NCI-H510A treated with DMSO at 0.1 percent for 48 hours (cell line): ENCODE measurements at places on chromosomes 12 and 14.

DNA sequence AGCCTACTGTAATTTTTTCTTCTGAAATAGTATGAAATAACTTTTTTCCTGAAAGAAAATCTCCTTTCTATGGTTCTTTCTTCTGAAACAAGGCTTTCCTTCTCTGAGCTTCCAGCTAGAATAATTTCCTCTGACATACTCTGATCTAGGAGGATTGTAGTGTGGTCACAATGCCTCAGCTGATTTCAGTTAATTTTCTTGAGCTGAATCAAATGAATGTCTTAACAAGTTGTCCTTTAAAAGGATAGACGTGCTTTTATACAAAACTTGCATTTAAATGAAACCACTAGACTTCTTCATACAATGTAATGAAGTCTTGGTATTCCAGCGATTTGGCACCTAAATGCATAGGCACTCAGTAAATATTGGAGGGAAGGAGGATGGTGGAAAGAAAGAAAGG, 94.4 kb downstream of the BICD1 start:
- no peak for DNase-seq

DNA sequence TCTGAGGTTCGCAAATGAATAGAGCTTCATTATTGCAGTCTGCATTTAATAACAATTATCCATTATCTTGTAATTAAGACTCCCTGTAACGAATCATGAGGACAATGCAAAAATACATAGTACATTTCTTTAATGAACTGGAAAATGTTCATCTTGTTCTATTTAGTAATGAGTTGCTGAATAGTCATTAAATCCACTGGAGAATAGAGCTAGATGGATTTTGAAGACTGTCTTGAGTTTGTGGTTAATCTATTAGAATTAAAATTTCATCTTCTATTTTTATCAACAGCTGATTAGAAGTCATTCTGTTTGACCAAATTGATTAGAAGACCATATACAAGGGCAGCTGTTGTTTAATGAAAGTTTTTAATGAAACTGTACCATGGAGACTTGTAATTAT, 107.2 kb downstream of the DERA start:
- no peak for DNase-seq

DNA sequence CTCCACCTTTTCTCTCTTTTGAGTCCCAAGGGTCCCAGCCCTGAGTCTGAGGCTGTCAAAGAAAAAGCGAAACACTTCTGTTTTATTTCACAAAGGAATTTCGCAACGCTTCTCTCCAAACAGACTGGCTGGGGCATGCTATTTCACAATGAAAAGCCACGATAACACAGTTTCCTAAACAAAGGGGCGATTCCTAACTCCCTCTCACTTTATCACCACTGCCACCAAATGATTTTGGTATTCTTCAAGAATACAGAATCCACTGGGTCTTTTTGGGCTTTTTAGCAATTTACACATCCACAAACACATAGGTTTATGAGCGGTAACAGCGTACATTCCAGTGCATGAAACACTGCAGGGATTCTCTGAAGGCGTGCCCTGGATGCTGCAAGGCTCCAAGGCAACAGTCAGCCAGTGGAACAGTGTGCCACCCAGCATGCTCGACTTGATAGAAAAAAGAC, 161.2 kb downstream of the DAD1 start:
- DNase-seq: no peak

- no peak for DNase-seq
These were observed 38.7 kb downstream of the LGR5 start for GRCh38 chr12:71478270-71478669.
